ENCODE measurements at places on chromosomes 16 and 17.

GRCh38 chr16:29943846-29944799 lies 17.8 kb upstream of the TMEM219 start:
- peak; percentile 98 for DNase-seq

DNA sequence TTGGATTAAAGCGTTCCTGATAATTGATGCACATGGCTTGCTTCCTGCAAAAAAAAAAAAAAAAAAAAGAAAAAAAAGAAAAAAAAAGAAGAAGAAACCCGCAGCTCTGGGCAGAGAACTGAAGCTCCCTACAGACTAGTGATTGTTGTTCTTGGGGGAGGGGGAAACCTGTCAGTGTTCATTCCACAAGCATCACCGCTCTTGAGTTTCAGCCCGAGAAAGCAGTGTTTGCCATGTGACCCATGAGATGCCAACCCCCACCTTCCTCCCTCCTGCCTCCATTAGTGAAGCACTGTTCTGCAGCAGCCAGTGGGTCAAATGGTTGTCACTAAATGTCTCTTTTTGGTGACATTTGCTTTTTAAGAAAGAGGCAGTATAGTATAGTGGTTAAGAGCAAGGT lies 1.7 kb downstream of the USP43 start:
- DNase-seq, result no peak

DNA sequence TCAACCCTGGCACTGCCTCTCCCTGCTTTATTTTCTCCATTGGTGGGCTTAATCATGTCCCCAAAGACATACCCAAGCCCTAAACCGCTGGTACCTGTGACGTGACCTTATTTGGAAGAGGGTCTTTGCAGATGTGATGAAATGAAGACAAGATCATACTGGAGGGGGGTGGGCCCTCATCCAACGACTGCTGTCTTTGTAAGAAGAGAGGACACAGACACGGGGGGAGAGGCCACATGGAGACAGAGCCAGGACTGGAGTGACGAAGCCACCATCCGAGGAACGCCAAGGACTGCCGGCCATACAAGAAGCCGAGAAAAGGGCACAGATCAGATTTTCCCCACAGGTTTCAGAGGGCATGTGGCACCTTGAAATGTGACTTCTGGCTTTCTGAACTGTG lies 62.5 kb downstream of the C16orf95 start:
- DNase-seq, result no peak

DNA sequence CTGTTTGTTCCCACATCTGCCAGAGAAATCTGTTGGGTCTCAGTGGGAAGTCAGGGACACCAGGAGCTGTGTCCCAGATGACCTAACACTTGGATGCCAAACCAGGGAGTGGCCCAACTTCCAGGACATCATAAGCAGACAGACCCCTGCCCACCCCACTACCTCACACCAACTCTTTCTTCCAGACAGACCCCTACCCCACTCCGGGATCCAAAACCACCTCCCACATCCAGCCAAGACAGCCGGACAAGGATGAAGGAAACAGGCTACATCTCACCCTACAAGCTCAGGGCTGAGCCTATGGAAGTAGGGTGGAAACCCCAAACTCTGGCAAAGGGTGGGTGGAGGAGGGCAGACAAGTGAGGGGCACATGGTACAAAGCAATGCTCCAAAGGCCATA lies 3.6 kb downstream of the HDAC5 start:
- DNase-seq, result no peak

GRCh38 chr16:65884018-65884417 lies 482.5 kb upstream of the CDH5 start:
- DNase-seq, result no peak

DNA sequence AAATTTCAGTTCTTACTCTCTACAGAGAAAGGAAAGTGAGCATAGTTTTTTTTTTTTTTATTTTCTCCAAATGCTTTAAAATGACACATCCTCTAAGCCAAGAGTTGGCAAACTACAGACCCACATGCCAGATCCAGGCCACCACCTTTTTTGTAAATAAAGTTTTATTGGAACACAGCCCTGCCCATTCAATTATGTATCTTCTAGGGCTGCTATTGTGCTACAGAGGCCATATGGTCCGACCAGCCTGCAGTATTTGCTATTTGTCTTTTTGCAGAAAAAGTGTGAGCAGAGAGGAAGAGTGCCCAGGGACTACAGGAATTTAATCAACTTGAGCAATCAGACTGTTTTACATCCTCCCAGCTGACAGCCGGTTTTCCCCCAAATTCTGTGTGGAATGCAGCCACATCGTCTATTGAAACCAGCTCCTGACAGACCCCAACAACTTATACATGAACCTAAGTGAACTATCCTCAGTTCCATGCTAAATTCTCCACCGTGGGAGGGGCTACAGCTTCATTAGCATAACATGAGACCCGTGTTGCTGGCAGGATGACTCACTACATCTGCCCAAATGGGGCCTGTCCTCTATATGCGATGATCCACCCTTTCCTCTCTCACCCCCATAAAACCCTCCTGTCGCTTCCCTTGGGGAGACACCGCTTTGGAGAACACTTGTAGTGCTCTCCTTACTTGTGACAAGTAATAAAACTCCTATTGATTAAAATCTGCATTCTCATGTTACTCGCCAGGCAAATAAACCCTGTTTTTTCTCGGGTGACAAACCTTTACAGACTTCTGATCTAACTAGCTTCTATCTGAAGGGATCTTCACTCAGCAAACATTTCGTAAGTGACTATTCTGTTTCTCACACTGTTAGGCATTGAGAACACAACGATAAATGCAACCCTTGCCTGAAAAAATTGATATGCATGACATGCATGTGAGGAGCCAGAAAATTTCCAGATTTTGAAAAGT lies 149.4 kb upstream of the HS3ST3A1 start:
- peak; percentile 39 for DNase-seq

- no peak for DNase-seq
Measured at GRCh38 chr17:78121801-78122215, 6.7 kb downstream of the TMC6 start.

DNA sequence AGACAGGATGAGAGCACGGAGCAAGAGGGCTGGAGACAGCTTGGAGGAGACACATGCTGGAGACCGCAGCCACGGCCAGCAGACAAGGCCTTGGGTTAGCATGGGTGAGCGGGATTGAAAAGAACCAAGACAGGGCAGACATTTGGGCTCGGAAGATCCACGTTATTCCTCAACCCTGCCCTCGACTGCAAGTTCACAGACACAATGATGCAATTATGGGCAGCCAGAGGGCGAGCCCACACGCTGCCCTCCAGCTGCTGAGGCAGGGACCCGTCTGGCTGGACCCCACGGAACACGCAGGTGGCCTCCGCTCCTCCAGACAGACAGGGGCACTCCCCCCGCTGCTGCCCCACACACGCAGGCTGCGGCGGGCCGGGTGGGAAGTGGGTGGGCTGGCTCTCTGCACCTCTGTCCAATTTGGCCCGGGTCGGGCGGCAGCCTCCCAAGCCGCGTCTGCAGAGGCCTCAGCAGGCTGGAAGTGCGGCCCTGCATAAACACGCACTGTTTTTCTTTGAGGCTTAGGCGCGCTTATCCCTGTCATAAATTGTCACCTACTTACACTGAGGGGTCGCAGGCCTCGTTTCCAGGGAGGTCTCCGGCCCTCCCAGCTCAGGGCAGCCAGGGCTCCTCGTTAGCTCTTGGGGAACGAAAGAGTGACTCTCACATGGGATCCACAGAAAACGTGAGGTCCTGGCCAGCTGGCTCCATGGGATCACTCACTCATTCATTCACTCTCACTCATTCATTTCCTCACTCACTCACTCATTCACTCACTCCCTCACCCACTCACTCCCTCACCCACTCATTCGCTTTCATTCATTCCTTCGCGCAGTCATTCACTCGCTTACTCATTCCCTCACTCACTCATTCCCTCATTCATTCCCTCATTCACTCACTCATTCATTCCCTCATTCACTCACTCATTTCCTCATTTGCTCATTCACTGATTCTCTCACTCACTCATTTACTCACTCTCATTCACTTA lies 303.9 kb downstream of the C16orf95 start:
- DNase-seq, result no peak

DNA sequence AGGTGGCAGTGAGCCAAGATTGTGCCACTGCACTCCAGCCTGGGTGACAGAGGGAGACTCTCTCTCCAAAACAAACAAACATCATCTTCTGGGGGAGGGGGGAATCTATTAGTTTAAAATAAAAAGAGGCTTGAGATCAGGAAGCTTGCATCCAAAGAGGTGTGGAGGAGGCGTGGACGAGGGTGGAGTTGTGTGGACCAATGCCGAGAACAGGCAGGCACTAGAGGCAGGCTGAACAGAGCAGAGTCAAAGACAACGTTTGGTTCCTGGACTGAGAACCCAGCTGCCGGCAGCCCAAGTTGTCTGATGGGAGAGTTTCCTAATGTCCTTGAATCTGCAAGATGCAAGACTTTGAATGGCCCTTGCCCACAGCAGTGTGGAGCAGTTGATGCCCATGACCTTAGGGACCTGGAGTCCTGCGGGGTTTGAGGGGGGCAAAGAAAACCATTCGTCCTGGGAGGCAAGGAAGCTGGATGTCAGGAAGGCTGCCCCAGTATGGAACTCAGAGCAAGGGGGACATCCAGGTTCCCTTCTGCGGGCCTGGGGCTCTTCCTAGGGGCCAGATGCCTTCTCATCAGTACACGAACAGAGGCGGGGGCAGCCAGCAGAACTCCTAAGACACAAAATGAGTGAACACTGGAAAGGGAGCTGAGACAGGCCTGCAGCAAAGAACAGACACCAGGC lies 9.2 kb downstream of the TBC1D16 start:
- DNase-seq, result no peak

DNA sequence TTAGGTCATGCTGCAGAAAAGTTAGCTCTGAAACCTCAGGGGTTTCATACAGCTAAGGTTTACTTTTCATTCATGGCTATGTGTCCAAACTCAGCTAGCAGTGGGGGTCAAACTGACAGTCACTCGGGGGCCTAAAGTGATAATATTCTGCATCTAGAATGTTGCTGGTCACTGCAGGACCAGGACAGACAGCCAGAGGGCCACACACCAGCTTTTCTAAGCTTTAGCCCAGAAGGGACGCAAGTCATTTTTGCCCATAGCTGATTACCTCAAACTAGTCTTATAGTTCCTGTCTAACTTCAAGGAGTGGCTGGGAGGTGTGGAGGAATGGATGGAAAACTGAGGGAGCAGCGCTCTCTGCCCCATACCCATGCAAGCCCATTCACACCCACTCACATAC lies 163.0 kb upstream of the NLRP1 start:
- DNase-seq, result no peak

DNA sequence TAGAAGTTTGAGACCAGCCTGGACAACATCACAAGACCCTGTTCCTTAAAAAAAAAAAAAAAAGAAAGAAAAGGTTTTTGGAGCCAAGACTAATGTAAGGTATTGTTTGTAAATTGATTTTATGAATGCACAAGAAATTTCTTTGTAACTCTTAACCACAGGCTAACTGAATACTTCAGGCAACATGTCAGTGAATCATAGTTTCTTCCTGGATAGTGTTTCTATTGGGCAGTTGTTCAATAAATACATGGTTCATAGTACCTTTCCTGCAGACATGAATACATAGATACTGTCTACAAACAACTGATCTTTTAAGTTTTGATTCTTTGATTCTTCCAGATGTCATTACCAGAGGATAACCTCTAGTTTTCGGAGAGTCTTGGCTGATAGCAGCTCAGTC lies 11.6 kb downstream of the DDX42 start:
- peak; percentile 54 for DNase-seq

DNA sequence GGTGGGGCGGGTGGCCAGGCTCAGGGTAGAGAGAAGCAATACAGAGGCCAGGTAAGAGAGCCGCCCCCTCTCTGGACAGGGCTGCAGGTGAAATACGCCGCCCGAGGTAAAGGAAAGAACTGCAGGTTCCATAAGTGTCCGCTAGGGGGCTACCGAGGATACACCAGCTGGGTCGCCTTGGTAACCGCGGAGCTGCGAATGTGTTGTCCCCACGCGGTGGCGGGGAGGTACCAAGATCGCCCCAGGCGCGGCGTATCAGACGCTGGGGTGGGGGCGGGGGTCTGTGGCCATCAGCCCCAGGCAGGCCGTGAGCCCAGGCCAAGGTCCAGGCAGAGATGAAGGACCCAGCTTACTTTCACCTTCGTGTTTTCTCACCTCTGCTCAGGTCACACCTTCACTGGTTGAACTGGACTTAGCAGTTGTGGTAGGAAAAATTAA lies 18.4 kb upstream of the ZFP90 start:
- DNase-seq, result peak; percentile 65

GRCh38 chr16:75261590-75262078 lies 10.2 kb upstream of the BCAR1 start:
- DNase-seq, result no peak

GRCh38 chr16:48409839-48410632 lies 24.8 kb upstream of the SIAH1 start:
- peak; percentile 86 for DNase-seq

DNA sequence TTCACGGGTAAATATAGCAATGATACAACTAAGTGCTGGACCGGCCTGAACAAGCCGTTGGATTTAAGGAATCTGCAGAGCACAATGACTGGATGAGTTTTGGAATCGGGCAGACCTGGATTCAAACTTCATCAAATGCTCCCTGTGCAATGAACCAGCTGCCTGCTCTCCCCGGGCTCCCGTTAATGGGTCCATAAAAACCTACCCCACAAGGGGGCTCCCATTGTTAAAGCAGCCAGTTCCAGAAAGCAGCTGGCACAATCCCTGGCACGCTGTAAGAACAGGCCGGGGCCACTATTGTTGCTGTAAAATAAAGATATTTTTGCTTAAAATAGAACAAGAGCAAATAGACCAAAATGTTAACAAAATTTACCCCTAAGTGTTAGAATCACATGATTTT lies 131.9 kb downstream of the C16orf95 start:
- no peak for DNase-seq

GRCh38 chr17:36942631-36943125 lies 5.4 kb downstream of the LHX1 start:
- no peak for DNase-seq

- peak; percentile 73 for DNase-seq
Measured at GRCh38 chr16:17359788-17360390, 110.9 kb downstream of the XYLT1 start.

DNA sequence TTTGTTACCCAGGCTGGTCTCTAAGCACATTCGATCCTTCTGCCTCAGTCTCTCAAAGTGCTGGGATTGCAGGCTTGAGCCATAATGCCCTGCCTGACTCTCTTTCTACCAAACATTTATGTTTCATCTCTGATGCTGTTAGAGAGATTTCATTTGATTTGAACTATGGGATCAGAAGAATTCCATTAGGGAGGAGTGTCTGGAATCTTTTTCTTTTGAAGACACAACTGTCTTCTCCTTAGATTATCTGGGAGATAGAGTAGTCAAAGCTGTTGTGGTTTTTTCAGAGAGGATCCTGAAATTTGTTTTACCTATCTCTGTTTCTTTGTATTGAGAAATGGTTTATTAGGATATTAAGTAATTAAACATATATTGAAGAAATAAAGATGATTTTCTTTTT lies 29.4 kb downstream of the WIPF2 start:
- no peak for DNase-seq

GRCh38 chr16:57497121-57497520 lies 10.8 kb upstream of the DOK4 start:
- DNase-seq, result no peak

Data from AG10803 (cell line).